ENCODE measurements at places on chromosomes 13 and 19.

- DNase-seq = no peak
These were observed 20.7 kb downstream of the SH3GL1 start for GRCh38 chr19:4379383-4380253.

DNA sequence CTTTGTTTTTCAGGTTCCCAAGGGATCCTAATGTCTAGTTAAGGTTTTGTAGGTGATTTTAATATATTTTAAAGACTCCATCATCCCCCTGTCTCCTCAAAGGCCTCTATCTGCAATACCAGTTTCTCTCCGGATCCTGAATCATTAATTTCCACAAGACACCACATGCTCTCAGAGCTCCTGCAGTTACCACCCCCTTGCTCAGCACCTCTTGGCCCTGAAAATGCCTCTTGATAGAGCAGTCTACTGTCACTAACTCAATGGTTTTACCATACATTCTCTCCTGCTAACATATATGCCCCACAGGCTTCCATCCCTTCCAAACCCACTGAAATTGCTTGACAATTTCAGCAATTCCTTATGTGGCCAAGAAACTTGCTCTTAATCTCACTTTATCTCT lies 1.9 kb upstream of the PEG3 start:
- DNase-seq = no peak

GRCh38 chr13:113604186-113604585 lies 19.6 kb downstream of the TFDP1 start:
- no peak for DNase-seq

- no peak for DNase-seq
These were observed 49.0 kb upstream of the OXGR1 start for GRCh38 chr13:97043302-97043701.

DNA sequence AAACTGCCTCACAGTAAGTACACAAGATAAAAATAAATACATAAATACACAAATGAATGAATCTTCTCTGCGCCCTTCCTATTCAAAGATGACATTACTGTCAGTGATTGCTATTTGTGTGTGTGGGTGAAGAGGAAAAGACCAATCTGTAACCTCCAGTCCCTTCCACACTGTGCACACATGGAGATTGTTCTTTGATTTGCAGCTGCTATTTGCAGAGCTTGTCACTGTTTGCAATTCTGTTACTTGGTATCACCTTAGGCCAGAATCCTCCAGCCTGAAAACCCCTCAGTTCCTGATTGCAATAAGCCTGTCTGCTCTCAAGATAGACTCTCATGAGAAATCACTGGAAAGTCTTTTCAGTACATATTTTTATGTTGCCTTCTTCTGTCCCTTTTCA lies 1314.9 kb downstream of the PCDH9 start:
- DNase-seq = no peak

DNA sequence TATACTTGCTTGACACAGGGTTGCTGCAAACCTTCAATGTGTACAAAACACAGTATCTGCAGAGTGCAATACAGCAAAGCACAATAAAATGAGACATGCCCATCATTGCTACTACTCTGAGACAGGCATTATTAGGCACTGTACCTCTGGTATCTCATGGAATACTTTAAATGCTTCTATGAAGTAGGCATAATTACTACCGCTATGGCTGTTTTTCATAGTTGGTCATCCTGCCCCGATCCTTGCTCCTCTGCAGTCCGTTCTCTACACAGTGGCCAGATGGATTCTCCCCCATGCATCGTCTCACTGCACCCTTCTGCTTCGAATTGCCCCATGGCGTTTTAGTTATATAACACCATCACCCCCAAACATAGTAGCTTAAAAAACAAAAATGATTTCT lies 83.0 kb upstream of the UBL3 start:
- no peak for DNase-seq

GRCh38 chr13:109160887-109161669 lies 531.7 kb downstream of the MYO16 start:
- DNase-seq = no peak

All from activated T-cell treated with anti-CD3 and anti-CD28 coated beads for 4 hours (primary cell).